ENCODE measurements at places on chromosomes 4 and X.

- DNase-seq, result no peak
Observed at GRCh38 chr4:32117693-32118092, 1397.5 kb downstream of the PCDH7 start.

DNA sequence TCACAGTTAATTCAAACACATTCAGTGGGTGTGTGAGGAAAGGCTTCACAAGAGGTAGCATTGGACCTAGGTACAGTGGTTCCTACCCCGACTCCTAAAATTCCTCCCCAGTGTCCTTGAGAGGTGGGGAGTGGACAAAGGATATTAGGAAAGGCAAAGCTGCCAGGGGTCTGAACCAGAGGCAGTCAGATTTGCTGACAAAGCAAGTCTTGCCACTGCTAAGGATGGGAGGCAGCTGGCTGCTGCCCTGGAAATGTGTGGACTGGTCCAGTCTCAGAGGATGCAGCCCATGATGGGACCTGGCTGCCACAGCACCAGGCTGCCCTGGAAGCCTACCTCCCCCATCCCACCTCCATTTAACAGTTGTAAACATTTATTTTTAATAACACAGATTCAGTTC lies 4.1 kb upstream of the PHF8 start:
- no peak for DNase-seq

DNA sequence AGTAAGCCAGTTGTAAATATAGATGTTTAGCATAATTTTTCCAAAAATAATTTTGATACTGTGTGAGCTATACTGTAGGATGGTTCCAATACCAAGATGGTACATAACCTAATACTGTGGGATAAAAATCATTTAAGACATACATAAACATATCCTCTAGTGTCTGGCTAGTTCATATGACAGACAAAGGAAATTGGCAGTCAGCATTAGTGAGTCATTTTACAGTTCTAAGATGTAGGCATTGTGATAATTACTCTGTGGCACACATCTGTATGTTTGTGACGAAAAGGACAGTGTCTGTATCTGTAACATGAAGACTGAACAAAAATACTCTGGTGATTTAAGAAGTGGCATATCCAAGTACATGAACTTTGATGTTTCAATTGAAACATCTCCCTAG lies 49.6 kb downstream of the UGT2A2 start:
- no peak for DNase-seq

GRCh38 chrX:41515376-41515775 lies 68.2 kb downstream of the NYX start:
- DNase-seq, result no peak

Measured in skeletal muscle cell (primary cell).